Neural progenitor cell (in vitro differentiated cells): ENCODE measurements at places on chromosomes 4 and X. TPM values are rescaled to one million over a fixed set of nuclear protein-coding genes. Genes with fewer than 3 reads are reported as not detected.

DNA sequence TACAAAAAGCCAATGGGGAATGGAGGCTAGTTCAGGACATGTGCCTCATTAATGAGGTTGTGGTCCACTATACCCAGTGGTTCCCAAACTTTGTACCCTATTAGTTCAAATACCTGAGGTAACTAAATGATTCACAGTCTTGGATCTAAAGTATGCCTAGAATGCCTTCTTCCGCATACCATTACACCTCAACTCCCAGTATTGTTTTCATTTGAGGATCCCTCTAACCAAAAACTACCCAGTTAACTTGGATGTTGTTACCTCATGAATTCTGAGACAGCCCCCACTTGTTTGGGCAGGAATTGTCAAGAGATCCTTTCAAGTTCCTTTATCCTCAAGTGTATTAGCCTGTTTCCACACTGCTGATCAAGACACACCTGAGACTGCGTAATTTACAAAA is 439.2 kb downstream of the PCDH10 start:
- no peak overlapping the region for H3K27ac ChIP-seq
- no peak for DNase-seq
- H3K4me3 ChIP-seq, result no peak overlapping the region
- H3K36me3 ChIP-seq, result no peaks in the 10 kb centered on the region
- peaks cover 6% of the 10 kb centered on the region for H3K4me1 ChIP-seq

DNA sequence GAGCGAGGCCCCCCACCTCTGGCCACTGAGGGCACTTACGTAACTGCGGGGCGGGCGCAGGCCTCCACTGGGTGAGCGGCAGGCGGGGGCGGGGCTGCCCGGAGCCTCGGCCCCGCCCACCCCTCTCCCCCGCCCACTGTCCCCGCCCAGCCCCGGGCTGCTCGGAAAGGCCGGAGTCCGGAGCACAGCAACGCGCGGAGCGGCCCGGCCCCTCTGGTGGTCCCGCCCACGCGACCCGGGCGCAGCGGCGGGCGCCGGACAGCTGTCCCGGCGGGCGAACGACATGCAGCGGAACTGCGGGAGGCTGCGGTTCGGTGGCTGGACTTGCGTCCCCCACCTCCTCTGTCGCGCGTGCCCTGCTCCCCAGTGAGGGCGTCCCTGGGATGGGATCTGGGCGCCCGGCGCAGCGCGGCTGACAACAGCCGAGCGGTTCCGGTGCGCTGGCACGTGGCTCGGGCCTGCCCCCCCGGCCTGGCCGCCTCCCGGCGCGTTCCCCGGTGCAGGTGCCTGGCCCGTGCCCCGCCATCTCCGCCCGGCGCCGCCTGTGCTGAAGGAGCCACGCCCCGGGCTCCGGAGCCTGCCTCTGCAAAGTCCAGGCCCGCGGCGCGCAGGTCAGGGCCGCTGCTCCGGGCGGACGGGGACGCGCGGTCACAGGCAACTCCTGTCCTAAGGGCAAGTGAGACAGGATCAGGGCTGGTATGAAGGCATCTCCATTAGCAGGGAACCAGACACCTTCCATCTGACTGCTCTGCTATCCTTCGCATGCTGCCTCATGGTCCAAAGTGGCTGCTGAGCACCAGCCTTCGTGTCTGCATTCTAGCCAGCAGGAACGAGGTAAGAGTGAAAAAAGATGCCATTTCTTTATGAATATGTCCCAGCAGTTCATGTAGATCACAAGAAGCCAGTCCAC is 21.8 kb upstream of the JAKMIP1 start:
- H3K27me3 ChIP-seq, result peaks cover 60% of the 10 kb centered on the region
- peak; percentile 92 for DNase-seq
- H3K36me3 ChIP-seq, result no peaks in the 10 kb centered on the region

DNA sequence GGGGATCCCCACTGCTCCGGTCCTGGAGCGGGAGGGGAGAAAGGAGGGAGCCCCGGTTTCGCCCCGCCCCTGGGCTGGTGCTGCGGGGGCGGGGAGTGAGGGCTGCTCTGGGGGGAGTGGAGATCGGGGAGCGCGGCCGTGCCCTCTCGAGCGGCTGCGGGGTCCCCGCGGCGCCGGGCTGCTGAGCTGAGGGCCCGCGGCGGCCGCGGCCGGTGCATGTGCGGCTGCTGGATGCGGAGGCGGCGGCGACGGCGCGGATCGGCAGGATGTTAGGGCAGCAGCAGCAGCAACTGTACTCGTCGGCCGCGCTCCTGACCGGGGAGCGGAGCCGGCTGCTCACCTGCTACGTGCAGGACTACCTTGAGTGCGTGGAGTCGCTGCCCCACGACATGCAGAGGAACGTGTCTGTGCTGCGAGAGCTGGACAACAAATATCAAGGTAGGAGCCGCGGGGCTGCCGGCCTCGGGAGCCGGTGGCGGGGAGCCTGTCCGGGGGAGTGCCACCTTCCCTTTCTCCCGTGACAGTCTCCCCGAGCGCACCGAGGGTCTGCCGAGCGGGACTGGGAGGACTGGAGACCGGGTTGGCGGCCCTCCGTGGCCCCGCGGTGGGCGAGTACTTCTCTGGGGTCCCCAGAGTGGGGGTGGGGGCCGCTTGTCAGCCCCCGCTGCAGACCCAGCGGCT is at the start of gene ING2:
TSS of gene ING2 (plus strand) at position 129 of the 681 bp plus-strand sequence. CDS start at position 267, 138 bp downstream.
- peak; percentile 91 for DNase-seq
- H3K36me3 ChIP-seq, result no peaks in the 10 kb centered on the region
- no peaks in the 10 kb centered on the region for H3K27me3 ChIP-seq
- peak within 1 kb of the TSS; percentile 95 for H3K27ac ChIP-seq

- no peak overlapping the region for H3K27ac ChIP-seq
- H3K4me3 ChIP-seq, result no peak overlapping the region
- H3K27me3 ChIP-seq, result no peaks in the 10 kb centered on the region
These were observed 4.6 kb upstream of the SERTM2 start for GRCh38 chrX:111506826-111507225.

DNA sequence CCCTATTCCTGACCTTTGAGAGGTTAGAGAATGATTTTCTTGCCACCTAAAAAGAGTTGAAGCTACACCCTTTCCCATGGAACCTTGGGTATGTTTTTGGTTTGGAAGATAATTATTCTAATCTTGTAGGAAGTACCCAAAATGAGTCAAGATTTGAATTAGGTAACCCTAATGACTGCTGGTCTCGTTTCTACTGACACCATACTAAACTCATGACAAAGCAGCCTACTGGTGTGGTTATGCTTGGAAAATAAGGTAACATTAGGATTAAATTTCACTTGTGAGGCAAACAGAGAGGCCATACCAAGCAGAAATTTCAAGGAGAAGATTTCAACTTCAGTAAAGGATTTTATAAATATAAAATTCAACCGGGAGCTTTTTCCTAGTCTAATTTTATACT is 107.9 kb downstream of the FBXW7 start:
- peaks cover 12% of the 10 kb centered on the region for H3K4me1 ChIP-seq
- H3K27me3 ChIP-seq, result no peaks in the 10 kb centered on the region
- DNase-seq, result no peak
- H3K4me3 ChIP-seq, result no peak overlapping the region
- no peak overlapping the region for H3K27ac ChIP-seq
- H3K36me3 ChIP-seq, result no peaks in the 10 kb centered on the region

DNA sequence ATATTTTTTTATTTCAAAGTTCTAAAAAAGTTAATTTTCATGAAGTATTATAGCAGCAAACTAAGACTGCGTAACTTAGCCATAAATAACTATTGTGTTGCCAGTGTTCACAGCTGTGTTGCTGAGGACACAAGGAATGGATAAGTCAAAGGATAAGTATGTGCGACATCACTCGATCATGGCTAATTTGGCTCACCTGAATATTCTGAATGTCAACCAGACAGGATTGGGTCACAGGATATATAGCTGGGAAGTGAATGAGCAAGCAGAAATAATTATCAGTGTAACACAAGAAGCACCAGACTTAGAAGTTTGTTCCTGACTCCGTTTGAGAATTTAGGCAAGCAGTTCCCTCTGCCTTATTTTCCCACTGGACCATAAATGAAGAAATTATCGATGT is 33.9 kb downstream of the PRDM8 start:
- DNase-seq, result no peak
- H3K27ac ChIP-seq, result no peak overlapping the region
- H3K4me3 ChIP-seq, result no peak overlapping the region
- no peaks in the 10 kb centered on the region for H3K36me3 ChIP-seq

- H3K36me3 ChIP-seq, result no peaks in the 10 kb centered on the region
- no peak for DNase-seq
- peaks cover 6% of the 10 kb centered on the region for H3K4me1 ChIP-seq
These were observed 74.9 kb downstream of the CRLF2 start for GRCh38 chrX:1137531-1137930.

- no peak overlapping the region for H3K4me3 ChIP-seq
- no peaks in the 10 kb centered on the region for H3K4me1 ChIP-seq
- no peak for DNase-seq
- no peaks in the 10 kb centered on the region for H3K27me3 ChIP-seq
- no peak overlapping the region for H3K27ac ChIP-seq
These were observed 22.9 kb upstream of the PUDP start for GRCh38 chrX:7170898-7171297.

GRCh38 chr4:177283167-177283566 is 26.5 kb upstream of the NEIL3 start:
- H3K4me3 ChIP-seq, result no peak overlapping the region
- H3K36me3 ChIP-seq, result no peaks in the 10 kb centered on the region
- no peak overlapping the region for H3K27ac ChIP-seq
- DNase-seq, result no peak
- no peaks in the 10 kb centered on the region for H3K27me3 ChIP-seq

DNA sequence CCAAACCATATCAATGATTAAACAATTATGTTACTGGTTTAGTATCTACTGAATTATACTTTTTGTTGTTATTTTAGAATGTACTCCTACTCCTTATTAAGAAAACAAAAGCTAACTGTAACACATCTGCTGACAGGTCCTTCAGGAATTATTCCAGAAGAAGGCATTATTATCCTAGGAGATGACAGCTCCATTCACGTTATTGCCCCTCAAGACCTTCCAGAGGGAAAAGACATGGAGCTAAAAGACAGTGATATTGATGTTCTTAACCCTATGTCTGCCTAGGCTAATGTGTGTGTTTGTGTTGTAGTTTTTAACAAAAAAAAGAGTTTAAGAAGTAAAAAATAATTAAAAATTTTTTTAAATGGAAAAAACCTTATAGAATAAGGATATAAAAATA is 206.8 kb upstream of the KLHL4 start:
- H3K27me3 ChIP-seq, result no peaks in the 10 kb centered on the region
- H3K27ac ChIP-seq, result no peak overlapping the region
- no peaks in the 10 kb centered on the region for H3K36me3 ChIP-seq
- H3K4me1 ChIP-seq, result no peaks in the 10 kb centered on the region
- DNase-seq, result no peak

DNA sequence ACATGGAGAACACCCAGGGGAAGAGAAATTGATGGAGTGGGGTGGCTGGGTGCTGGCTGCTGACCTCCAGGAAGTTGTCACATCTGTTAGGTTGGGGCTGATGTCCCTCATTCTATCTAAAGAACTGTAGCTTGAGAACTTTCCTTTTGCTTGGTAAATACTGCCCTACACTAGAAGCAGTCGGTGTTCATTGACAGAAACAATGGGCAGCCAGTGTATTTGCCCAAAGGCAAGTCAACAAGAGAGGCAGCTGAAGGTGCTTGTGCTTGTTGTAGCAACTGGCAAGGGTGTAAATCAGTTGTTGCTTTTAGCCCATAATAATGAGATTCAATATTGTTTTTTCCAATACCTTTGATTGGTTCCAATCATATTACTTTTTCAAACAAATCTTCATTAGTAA is 956 bp downstream of the TMEM154 start:
- peak overlapping the region; percentile 57 for H3K4me3 ChIP-seq
- no peak overlapping the region for H3K27ac ChIP-seq
- peaks cover 24% of the 10 kb centered on the region for H3K4me1 ChIP-seq
- H3K27me3 ChIP-seq, result peaks cover 37% of the 10 kb centered on the region

- no peak overlapping the region for H3K27ac ChIP-seq
- H3K36me3 ChIP-seq, result no peaks in the 10 kb centered on the region
- H3K4me1 ChIP-seq, result no peaks in the 10 kb centered on the region
- no peak for DNase-seq
These were observed 57.0 kb downstream of the XAGE2 start for GRCh38 chrX:52425775-52426174.

DNA sequence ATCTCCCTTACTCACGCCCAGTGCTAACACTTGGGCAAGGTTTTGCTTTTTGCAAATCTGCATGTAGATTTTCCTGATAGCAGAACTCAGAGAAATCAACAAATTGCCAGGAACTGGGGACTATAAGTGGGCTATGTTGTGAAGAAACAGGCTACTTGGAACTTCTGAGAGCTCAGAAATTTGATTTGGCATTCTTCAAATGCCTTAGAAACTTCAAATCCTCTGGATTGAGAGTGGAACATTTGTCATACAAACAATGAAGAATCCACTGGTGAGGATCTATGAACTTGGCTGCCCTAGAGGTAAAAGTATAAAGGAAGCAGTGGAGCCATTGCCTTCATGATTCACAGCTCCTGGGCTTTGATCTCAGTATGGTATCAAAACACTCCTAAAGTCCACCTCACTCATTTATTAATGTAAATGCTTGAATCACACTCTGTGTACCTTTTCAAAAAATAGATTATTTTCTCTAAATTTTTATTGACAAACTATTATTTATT is 126.0 kb downstream of the GLRA3 start:
- no peak for DNase-seq
- no peak overlapping the region for H3K27ac ChIP-seq
- H3K4me3 ChIP-seq, result no peak overlapping the region
- no peaks in the 10 kb centered on the region for H3K36me3 ChIP-seq
- H3K4me1 ChIP-seq, result no peaks in the 10 kb centered on the region

GRCh38 chr4:40651280-40651679 is 21.6 kb upstream of the RBM47 start:
- no peaks in the 10 kb centered on the region for H3K27me3 ChIP-seq
- no peak overlapping the region for H3K4me3 ChIP-seq
- H3K4me1 ChIP-seq, result peaks cover 15% of the 10 kb centered on the region
- no peak overlapping the region for H3K27ac ChIP-seq

DNA sequence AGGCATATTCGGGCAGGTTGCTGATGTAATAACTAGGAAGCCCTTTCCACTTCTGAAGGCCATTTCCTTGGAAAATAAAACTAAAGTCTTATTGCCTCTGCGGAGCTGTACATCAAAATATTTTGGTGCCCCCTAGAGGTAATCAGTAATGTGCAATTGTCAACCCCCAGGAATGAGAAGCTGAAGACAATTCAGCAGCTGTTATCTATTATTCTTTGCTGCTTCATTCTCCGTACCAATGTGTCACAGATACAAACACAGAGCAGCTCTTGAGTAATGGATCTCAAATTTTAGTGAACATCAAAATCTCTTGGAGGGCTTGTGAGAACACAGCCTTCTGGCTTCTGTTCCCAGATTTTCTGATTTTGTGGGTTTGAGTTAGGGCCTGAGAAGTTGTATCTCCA is 3.5 kb upstream of the SLIT2 start:
- no peak overlapping the region for H3K4me3 ChIP-seq
- H3K36me3 ChIP-seq, result no peaks in the 10 kb centered on the region
- H3K27ac ChIP-seq, result no peak overlapping the region
- H3K4me1 ChIP-seq, result peaks cover 6% of the 10 kb centered on the region
- H3K27me3 ChIP-seq, result peaks cover 37% of the 10 kb centered on the region
- peak; percentile 69 for DNase-seq

Gene GAGE1
- not detected in 2 replicates for total RNA-seq

Gene XAGE1B
- total RNA-seq, result not detected in 2 replicates

Gene GLRA3
- total RNA-seq, result not detected in 2 replicates

Gene CLNK
- total RNA-seq, result not detected in 2 replicates

Gene SSX7
- total RNA-seq, result not detected in 2 replicates

Gene COL4A5
- 104 and 115 TPM in 2 replicates for total RNA-seq

Gene CCSER1
- 0.28 and 0.77 TPM in 2 replicates for total RNA-seq

Gene DAPP1
- total RNA-seq, result not detected in 2 replicates

Gene HMX1
- 0.19 TPM in 1 of 2 replicates, not detected in the other for total RNA-seq

Gene PLXNB3
- 0.25 and 0.71 TPM in 2 replicates for total RNA-seq

Gene MAGEA1
- not detected in 2 replicates for total RNA-seq
